MCF 10A (cell line): ENCODE measurements at places on chromosomes 7 and 10. TPM values are rescaled to one million over a fixed set of nuclear protein-coding genes. Genes with fewer than 3 reads are reported as not detected.

SPDYE8 gene
- not detected in 2 replicates for total RNA-seq

DNA sequence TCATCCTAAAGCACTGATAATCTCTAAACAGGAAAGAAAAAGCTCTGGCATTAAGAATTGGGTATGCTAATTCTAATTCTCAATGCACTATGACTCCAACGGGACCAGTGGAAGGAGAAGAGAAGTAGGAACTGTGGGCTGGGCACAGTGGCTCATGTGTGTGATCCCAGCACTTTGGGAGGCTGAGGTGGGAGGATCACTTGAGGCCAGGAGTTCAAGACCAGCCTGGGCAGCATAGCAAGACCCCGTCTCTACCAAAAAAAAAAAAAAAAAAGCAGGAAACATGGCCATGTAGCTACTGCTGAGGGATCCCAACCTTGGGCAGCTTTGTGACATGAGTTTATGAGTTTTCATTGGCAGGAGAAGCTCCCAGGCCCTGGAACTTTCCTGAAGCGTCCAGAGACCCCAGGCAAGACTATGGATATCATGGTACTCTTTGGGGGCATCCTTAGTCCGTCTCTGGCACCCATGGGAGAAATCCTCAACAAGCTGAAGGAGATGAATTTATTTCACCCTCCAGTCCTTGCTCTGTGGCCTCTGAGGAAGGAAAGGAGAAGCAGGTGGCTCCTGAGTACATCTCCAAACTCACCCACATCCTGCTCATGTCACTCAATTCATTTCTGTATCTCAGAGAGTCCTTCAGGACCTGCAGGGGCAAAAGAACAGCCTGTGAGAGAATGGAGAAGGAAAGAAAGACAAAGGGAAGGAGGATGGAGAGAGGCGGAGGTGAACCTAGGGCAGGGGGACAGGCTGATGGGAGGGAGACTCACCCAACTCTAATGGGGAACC is 99.5 kb downstream of the SPDYE5 start:
- no peak overlapping the region for H3K27ac ChIP-seq
- no peak overlapping the region for H3K4me3 ChIP-seq
- H3K4me1 ChIP-seq: no peaks in the 10 kb centered on the region
- H3K27me3 ChIP-seq: no peaks in the 10 kb centered on the region
- H3K36me3 ChIP-seq: peaks cover 13% of the 10 kb centered on the region
- DNase-seq: no peak

- H3K36me3 ChIP-seq: no peaks in the 10 kb centered on the region
- H3K4me1 ChIP-seq: peaks cover 5% of the 10 kb centered on the region
- no peaks in the 10 kb centered on the region for H3K27me3 ChIP-seq
- H3K27ac ChIP-seq: no peak overlapping the region
Measured at GRCh38 chr7:10655031-10655430, 318.6 kb upstream of the PHF14 start.

HYAL4 gene
- not detected in 2 replicates for total RNA-seq

DNA sequence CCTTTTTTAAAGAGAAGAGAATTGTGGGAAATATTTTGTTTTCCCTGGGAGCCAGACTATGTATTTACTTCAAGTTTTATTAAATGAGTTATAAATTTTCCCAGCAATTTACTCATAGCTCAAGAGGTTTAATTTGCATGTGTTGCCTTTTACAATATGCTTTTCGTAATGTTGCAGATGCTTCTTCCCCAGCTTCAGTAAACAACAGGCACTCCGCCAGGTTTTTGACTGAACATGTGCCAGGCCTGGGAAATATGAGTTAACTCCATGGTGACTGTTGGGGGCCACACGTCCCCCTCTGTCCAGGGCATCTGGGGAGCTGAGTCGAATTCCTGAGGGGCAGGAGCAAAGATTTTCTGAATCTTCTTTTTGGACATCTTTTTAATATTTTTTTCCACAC is 545.7 kb downstream of the LRMDA start:
- H3K4me1 ChIP-seq: no peaks in the 10 kb centered on the region
- no peaks in the 10 kb centered on the region for H3K27me3 ChIP-seq
- no peaks in the 10 kb centered on the region for H3K36me3 ChIP-seq
- DNase-seq: no peak
- H3K4me3 ChIP-seq: no peak overlapping the region

- peaks cover 36% of the 10 kb centered on the region for H3K4me1 ChIP-seq
- no peaks in the 10 kb centered on the region for H3K27me3 ChIP-seq
- peak overlapping the region; percentile 85 for H3K27ac ChIP-seq
Measured at GRCh38 chr7:539731-540411, 20.2 kb upstream of the PDGFA start.

- no peaks in the 10 kb centered on the region for H3K4me1 ChIP-seq
- H3K27ac ChIP-seq: no peak overlapping the region
- no peak overlapping the region for H3K4me3 ChIP-seq
Measured at GRCh38 chr7:101554584-101555268, 74.4 kb downstream of the MYL10 start.

DNA sequence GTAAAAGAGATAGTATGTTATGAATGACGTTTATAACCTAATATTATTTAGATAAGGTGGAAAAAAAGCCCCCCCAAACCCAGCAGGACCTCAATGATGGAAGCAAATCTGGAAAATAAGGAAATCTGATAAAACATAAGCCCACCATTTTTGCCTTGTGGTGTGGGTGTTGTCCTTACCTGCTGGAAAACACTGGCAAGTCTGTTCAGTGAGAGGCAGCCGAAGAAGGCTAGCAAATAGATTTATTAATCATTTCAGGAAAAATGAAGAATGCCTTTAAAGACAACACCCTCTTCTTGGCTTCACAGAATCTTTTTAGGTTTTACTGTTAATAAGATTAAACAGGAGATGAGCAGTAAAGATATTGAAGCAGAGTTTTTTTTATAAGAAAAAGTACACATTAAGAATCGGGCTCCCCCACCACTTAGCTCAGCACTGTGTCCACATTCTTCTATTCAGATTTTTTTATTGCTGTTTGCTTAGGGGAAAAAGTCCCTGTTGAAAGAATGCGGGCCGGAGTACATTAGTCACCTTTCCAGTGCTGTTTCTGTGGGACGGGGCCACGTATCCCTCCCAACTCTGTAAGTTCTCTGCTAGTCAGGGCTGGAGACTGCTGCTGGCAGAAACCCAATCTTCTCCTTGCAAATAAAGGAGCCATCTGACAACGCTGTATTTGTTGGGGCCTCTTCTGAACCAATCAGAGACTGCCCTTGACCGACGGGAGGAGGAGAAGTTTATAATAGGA is 104.1 kb downstream of the EVX1 start:
- peaks cover 5% of the 10 kb centered on the region for H3K4me1 ChIP-seq
- peak; percentile 74 for DNase-seq
- H3K27me3 ChIP-seq: no peaks in the 10 kb centered on the region
- H3K4me3 ChIP-seq: no peak overlapping the region

C10orf90 gene
- not detected in 2 replicates for total RNA-seq

ASB10 gene
- total RNA-seq: not detected in 2 replicates

SEMA3A gene
- 1.5 and 3.2 TPM in 2 replicates for total RNA-seq

GRCh38 chr7:120185940-120186682 is 86.9 kb upstream of the KCND2 start:
- no peaks in the 10 kb centered on the region for H3K4me1 ChIP-seq
- no peak overlapping the region for H3K4me3 ChIP-seq
- H3K36me3 ChIP-seq: no peaks in the 10 kb centered on the region
- DNase-seq: no peak
- no peak overlapping the region for H3K27ac ChIP-seq

DNA sequence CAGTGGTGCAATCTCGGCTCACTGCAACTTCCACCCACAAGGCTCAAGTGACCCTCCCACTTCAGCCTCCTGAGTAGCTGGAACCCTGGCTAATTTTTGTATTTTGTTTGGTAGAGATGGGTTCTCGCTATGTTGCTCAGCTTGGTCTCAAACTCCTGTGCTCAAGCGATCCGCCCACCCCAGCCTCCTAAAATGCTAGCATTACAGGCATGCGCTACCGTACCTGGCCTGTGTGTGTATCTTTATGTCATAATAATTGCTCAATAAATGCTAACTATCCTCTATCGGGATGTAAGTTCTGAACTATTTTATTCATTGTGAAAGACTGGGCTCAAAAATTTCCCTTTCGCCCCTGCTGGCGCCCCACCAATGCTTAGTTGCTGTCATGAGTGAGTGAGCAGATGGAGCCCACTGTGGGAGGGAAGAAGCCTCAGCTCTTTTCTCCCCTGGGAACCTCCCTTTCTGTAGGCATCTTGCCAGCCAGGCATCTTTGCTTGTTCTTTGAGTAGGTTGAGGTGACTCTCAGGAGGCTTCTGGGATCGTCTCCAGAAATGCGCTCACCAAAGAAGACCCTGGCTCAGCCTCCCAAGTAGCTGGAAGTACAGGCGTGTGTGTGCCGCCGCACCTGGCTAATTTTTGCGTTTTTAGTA is 38.3 kb downstream of the CAMK1D start:
- H3K27ac ChIP-seq: no peak overlapping the region
- H3K4me1 ChIP-seq: no peaks in the 10 kb centered on the region
- H3K27me3 ChIP-seq: peaks cover 9% of the 10 kb centered on the region
- no peak overlapping the region for H3K4me3 ChIP-seq

- H3K27ac ChIP-seq: no peak overlapping the region
- no peak for DNase-seq
- no peaks in the 10 kb centered on the region for H3K4me1 ChIP-seq
- H3K4me3 ChIP-seq: no peak overlapping the region
- H3K36me3 ChIP-seq: no peaks in the 10 kb centered on the region
Measured at GRCh38 chr7:157116762-157117161, 22.0 kb upstream of the UBE3C start.

- peaks cover 36% of the 10 kb centered on the region for H3K4me1 ChIP-seq
- H3K27me3 ChIP-seq: no peaks in the 10 kb centered on the region
- H3K4me3 ChIP-seq: no peak overlapping the region
- H3K27ac ChIP-seq: peak overlapping the region; percentile 71
- no peaks in the 10 kb centered on the region for H3K36me3 ChIP-seq
Measured at GRCh38 chr10:113961182-113962031, 82.3 kb upstream of the ADRB1 start.

GRCh38 chr7:131502810-131503508 is 53.5 kb downstream of the PODXL start:
- no peak overlapping the region for H3K27ac ChIP-seq
- peak; percentile 58 for DNase-seq
- H3K36me3 ChIP-seq: peaks cover 8% of the 10 kb centered on the region
- no peaks in the 10 kb centered on the region for H3K27me3 ChIP-seq
- no peak overlapping the region for H3K4me3 ChIP-seq
- peaks cover 3% of the 10 kb centered on the region for H3K4me1 ChIP-seq

- H3K27me3 ChIP-seq: peaks cover 63% of the 10 kb centered on the region
- no peak overlapping the region for H3K4me3 ChIP-seq
- H3K4me1 ChIP-seq: no peaks in the 10 kb centered on the region
- no peaks in the 10 kb centered on the region for H3K36me3 ChIP-seq
- H3K27ac ChIP-seq: no peak overlapping the region
Measured at GRCh38 chr7:95933618-95934017, 161.3 kb downstream of the DYNC1I1 start.

DNA sequence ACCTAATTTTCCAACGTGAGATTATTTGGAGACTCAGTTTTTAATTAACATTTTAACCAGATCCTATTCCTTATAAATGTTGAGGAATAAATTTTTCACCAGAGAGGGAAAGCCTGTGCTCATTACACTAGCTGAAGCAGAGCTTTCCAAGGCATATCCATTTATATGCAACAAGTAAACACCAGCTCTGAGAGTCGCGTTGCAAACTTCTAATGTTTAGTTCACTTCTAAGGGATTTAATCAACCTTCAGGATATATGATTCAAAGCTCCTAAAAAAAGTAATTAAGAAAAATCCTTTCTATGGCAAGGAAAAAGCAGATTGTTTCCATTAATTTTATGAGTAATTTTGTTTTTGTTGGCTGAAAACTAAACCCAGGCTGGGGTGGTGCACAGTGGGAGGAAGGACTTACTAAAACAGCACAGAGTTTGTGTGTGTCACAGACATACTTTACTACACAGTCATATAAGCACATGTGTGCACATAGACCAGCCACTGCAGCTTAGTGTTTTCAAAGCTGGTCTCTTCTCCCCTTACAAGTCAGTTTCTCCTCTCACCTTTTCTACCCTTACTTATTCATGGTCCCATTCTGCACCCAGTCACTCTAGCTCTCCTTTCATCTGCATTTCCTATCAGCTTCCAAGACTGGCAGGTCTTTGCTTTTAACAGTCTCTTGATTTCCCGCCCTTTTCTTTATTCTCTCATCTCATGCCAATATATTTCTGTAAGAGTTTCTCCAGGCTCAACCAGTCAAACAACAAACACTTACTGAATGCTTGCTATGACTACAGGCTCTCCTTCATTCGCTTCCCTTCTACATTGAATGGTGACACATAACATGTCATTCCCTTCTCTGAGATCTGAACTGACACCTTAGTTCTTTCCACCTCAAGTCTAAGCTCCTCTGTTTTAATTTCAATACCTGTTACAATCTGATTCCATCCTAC is 81.1 kb upstream of the FZD1 start:
- H3K4me1 ChIP-seq: peaks cover 10% of the 10 kb centered on the region
- H3K27me3 ChIP-seq: no peaks in the 10 kb centered on the region
- DNase-seq: peak; percentile 78
- H3K27ac ChIP-seq: peak overlapping the region; percentile 54
- H3K36me3 ChIP-seq: no peaks in the 10 kb centered on the region
- H3K4me3 ChIP-seq: no peak overlapping the region

- no peaks in the 10 kb centered on the region for H3K27me3 ChIP-seq
- H3K4me1 ChIP-seq: peaks cover 12% of the 10 kb centered on the region
- H3K27ac ChIP-seq: peak overlapping the region; percentile 17
- H3K4me3 ChIP-seq: no peak overlapping the region
- H3K36me3 ChIP-seq: peaks cover 5% of the 10 kb centered on the region
Measured at GRCh38 chr7:110502888-110503465, 588.0 kb upstream of the LRRN3 start.

- no peaks in the 10 kb centered on the region for H3K36me3 ChIP-seq
- no peak for DNase-seq
- no peak overlapping the region for H3K27ac ChIP-seq
- no peak overlapping the region for H3K4me3 ChIP-seq
- H3K4me1 ChIP-seq: no peaks in the 10 kb centered on the region
Measured at GRCh38 chr10:71395621-71396020, 1.1 kb upstream of the CDH23 start.

DNA sequence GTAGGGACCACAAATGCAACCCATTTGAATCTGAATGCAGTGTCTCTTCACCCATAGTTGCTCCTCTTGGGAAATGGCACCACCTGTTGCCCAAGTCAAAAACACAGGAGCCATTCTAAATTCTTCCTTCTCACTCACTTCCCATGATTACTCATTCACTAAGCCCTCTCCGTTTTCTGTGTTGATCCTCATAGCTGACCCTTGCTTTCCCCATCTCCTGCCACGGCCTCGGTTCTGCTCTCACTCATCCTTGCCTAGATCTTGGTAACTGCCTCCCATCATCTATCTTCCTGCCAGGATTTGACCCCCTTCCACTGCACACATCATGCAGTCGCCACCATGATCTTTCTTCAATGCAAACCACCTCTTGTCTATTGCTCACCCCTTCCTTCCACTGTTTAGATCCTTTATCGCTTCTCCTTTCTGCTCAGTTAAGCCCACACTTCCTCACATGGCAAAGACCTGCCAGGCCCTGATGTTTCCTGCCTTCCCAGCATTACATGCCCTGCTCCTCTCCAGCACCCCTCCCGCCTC is 19.0 kb upstream of the CPN1 start:
- peak; percentile 61 for DNase-seq
- no peak overlapping the region for H3K4me3 ChIP-seq
- no peaks in the 10 kb centered on the region for H3K36me3 ChIP-seq

DNA sequence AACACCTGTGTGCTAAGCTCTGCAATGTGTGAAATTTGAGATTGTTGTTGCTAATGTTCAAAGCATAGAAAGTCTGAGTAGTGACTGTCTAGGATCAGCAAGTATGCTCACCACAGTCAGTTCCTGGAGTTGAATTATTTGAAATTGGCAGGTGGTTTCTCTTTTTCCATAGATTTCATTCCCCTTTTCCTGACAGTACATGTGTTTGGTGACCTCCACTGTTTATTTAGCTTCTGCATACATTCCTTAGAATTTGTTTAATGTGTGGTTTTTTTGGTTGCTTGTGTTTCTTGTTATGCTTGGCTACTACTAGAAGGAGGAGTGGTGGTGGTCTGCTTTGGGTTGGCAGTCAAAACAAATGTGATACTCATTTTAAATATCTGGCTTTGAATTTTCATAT is 52.3 kb downstream of the FOXP2 start:
- no peak overlapping the region for H3K4me3 ChIP-seq
- no peaks in the 10 kb centered on the region for H3K4me1 ChIP-seq
- no peaks in the 10 kb centered on the region for H3K36me3 ChIP-seq
- no peak for DNase-seq
